ENCODE measurements at places on chromosomes 3 and 15.

DNA sequence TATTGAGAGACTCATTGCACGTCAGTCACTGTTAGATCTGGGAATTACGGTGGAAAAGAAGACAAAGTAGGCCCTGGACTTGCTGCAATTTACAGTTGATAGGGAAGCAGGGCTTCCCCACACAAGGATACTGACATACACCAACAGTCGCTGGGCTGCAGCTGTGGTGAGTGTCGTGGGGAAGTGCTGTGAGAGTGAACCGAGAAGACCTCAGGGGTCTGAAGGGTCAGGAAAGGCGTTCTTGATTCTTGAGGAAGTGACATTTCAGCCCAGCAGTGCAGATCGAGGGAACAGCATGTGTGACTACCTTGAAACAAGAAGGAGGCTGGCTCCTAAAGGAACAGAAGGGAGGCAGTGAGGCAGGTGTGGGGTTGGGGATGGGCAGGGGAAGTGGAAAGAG, 22.5 kb downstream of the MYZAP start:
- DNase-seq, result no peak

DNA sequence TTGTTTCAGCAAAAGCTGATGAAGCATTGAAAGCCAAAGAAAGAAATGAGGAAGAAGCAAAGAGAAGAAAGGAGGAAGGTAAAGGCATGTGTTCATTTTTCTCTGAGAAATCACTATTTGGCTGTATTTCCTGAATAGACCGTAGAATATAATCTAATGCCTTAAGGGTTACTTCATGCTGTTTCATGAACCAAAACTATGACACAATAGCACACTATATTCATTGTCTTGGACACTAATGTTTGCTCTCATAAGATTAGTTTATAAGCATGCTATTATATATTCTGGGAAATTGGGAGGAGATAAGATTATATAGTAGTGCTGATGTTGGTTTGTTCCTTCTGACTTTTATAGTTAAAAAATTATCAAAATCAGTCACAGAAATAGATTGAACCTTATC, 110.1 kb upstream of the MLF1 start:
- no peak for DNase-seq

DNA sequence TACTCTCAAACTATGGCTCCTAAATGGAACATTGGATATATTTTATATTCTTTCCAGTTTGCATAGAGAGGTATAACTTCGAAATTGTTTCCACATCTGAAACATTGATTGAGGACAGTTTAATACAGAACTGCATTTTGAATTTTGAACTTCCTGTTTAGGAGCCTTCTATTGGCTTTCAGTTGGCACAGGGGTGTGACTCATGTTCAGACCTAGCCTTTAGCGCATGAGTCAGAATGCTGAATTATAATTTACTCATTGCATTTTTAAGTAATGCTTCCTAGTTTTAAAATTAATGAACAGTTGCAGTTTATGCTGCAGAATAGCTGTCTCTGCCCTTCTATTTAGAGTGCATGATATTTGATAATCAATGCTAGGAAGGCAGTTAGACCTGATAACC, 751.7 kb downstream of the CADM2 start:
- no peak for DNase-seq

- DNase-seq, result peak; percentile 60
Measured at GRCh38 chr3:192566706-192567290, 160.5 kb downstream of the FGF12 start.

- DNase-seq, result no peak
Measured at GRCh38 chr3:79516795-79517194, 251.0 kb downstream of the ROBO1 start.

DNA sequence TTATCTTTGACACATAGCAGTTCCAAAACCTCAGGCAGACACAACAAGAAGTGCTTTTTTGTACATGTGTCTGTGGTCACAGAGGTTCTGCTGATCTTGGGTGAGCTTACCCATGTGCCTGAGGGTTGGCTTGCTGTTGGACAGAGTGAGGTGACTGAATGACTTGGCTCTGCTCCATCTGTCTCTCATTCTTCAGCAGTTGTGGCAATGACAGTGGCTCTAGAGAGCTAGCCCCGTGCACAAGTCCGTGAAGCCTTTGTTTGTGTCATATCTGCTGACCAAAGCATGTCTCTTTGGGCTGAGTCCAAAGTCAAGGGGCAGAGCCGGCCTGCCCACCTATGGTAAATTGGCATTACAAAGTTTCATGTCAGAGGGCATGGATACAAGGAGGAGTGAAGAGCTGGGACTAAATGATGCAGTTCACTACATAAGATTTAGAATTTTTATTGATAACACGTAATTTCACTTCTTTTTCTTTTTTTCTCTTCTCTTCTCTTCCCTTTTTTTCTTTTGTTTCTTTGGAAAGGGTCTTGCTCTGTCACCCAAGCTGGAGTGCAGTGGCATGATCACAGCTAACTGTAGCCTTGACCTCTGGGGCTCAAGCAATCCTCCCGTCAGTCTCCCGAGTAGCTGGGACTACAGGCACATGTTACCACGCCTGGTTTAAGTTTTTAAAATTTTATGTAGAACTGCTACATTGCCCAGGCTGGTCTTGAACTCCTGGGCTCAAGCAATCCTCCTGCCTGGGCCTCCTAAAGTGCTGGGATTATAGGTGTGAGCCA, 77.9 kb downstream of the ITPR1 start:
- no peak for DNase-seq

GRCh38 chr3:41031401-41031800, 167.9 kb upstream of the CTNNB1 start:
- no peak for DNase-seq
